ENCODE measurements at places on chromosomes 3 and 15.

DNA sequence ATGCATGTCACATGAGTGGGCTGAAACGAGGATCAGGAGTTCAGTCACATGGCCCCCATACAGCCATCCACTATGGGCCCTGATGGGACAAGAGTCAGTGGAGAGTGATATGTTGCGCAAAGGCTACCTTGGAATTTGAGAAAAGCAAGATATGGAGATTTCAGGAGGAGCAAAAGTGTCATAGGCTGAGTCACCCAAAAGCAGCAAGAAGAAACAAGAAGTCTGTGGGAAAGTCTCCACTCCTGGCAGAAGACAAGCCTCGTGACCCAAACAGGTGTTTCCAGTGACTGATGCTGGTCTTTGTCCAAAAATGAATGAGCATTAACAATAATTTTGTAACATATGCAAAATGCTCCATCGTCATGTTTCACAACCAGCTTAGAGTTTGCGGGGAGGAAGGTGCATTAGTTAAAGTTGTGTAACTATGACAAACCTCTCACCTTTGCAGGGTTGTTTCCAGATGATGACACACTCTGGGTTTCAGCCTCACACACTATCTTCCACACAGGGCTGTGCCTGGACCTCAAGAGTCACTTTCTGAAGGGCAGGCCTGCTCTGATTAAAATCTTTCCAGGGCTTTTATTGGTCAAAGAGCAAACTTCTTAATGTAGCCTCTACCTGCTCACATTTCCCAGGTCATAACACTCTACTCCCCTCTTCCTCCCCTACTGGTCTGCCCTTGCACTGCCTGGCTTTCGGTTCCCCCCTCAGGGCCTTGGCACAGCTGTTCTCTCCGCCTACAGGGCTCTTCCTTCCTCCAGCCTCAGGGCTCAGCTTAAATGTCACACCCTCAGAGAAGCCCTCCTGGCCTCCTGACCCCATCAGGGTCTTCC, 3.9 kb upstream of the DNASE1L3 start:
- no peak for DNase-seq

- DNase-seq, result no peak
Observed at GRCh38 chr3:141764986-141765385, 1.8 kb downstream of the GRK7 start.

GRCh38 chr15:70266412-70267121, 168.8 kb upstream of the TLE3 start:
- no peak for DNase-seq

- no peak for DNase-seq
Observed at GRCh38 chr15:39887832-39888231, 32.2 kb downstream of the GPR176 start.

DNA sequence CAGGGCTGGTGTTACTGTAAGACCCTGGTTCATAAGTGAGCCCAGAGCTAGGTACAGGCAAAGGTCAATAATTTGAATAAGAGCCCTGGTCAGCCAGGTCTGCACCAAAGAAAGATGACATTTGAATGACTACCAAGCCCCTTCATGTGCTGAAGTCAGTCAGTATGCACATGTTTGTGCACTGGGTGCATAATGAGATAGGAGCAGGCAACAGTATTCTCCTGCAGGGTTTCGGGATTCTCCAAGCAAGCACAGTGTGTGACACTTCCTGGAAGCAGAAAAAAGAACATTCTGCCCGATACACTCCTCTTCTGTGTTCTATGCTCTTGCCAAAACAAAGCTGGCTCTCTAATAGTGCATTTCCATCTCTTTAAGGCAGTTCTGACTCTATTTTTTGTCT, 5.5 kb upstream of the IMPDH2 start:
- no peak for DNase-seq

DNA sequence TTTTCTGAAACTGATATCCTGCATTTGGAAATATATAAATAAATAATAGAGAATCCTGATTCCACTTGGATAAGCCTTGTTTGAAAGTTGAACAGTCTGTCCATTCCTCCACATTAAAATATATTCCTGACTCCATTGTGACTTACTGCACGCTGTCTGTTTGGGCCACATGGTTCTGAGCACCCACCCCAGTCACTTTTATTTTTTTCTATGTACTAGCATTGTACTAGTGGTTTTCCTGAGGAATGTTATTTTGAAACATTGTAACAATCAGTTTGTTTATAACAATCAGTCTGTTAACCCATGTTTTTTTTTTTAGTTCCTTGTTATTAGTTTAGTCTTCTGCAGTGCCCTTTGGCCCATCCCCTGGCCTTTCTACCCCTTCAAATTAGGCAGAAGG, 87.4 kb upstream of the CCNL1 start:
- DNase-seq, result no peak

- no peak for DNase-seq
Observed at GRCh38 chr3:50453907-50454306, 49.5 kb downstream of the CACNA2D2 start.

GRCh38 chr15:35867356-35867755, 321.4 kb upstream of the DPH6 start:
- DNase-seq, result no peak

All from NCI-H2081 treated with DMSO at 0.1 percent for 48 hours (cell line).